ENCODE measurements at places on chromosomes 1 and 21.

DNA sequence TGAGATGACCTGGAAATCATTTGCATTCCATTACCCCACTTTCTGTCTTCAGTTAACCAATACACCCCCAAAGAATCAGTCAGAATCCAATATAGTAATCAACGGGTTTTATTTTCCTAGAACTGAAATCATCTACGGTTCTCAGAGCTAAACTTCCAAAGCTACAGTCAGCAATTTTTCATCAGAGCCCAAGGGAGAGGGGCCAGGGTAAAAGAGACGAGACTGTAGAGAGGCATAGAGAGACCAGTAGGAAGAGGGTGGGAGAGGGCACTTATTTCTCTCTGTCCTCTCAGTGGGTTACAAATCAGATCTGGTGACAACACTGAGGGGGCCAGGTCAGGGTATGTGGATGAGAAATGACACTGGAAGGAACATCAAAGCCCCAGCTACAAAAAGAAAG lies 1.1 kb upstream of the MRPL24 start:
- no peak for DNase-seq

GRCh38 chr1:28071813-28072212 lies 16.6 kb downstream of the EYA3 start:
- no peak for DNase-seq

- DNase-seq = no peak
Measured at GRCh38 chr1:29974316-29974724, 738.0 kb downstream of the PTPRU start.

DNA sequence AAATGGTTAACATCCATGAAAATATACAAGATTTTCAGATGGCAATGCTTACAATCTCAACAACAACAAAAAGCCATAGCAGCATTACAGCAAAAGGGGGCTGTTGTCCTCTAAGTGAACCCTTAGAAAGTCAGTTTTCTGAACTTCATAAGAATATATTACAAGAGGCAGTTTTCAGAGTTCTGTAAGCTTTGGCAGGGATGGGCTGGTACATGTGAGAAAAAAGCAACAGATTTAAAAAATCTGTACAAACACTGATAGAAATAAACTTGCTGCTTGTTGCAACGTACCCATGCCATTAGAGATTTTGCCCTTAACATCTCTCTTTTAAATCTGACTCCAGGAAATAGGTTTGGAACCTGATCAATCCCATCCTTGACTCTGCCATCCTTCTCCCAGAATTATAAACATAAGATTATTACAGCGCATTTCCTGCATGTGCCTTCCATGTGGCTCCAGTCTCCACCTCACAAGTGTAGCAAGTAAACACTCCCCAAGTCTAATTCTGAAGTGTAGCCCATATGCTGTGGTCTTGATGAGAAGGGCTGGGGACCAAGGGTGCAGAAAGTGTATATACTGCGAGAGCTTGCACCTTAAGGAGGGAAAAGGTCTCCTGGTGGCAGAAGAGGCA lies 101.4 kb upstream of the TSPAN2 start:
- DNase-seq = no peak

GRCh38 chr1:32184650-32185049 lies 5.2 kb downstream of the TXLNA start:
- no peak for DNase-seq

DNA sequence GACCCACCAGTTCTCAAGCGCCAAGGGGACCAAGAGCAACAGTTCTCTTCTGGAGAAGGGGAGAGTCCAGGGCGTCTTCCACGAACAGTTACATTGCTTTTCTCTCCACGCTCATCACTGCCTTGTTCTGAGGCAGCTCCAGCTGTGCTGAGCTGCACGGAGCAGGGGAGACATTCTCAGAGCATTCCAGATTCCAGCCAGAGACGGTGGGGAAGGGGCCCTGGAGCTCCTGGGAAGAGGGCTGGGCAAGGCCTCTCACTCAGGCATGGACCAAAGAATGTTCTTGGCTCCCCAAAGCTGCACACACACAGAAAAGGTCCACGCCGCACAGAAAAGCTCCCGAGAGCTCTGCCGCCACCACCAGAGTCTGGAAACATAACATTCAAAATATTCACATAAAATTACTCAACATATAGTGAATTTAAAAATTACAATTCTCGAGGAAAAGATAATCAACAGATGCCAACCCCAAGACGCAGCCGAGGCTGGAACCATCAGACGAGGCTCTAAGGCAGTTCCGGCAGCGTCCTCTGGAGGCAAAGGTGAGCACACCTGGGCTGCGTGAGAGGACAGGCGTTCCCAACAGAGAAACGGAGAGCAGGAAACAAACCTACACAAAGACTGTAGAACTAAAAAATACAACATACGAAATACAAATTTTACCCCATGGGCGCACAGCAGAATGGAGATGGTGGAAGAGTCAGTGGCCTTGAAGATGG lies 40.5 kb downstream of the UBE2G2 start:
- DNase-seq = no peak

GRCh38 chr1:182714546-182714945 lies 30.2 kb upstream of the RGS8 start:
- no peak for DNase-seq

Data from stimulated activated CD4-positive, alpha-beta T cell treated with anti-CD3 and anti-CD28 coated beads, Interleukin-12 subunit alpha, Interleukin-12 subunit beta, amount 100 ng/mL, for 24 hours (primary cell).